Activated T-helper 1 cell treated with anti-CD3 and anti-CD28 coated beads, Interleukin-12 subunit alpha, Interleukin-12 subunit beta, Interleukin-2, Interleukin-4 antibody, amounts not matched to agents 30 ng/mL and 10 ng/mL and 1 ng/mL, durations not matched to agents 14 hours and 24 hours and 36 hours (primary cell): ENCODE measurements at places on chromosomes 4 and X. TPM values are rescaled to one million over a fixed set of nuclear protein-coding genes. Genes with fewer than 3 reads are reported as not detected.

GRCh38 chr4:104420766-104421165 is 73.9 kb downstream of the CXXC4 start:
- DNase-seq: no peak

DNA sequence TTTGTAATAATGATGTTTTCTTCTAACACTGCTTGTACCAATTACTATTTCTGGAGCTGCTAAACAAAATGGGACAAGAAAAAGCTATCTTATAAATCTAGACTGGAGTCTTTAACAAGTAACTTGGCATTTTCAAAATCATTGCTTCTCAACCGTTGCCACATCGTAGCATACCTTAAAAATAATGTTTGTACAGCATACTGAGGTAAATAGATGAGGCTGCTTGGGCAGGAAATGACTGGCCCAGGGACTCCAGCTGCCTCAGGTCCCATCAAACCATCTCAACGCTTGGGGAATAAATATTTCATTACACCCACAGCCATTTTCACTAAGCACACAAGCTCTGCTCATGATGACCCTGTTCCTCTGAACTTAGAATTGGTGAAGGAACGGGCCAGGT is 115.1 kb downstream of the SPANXA1 start:
- no peak for DNase-seq

- no peak for DNase-seq
These were observed 490.3 kb upstream of the TECRL start for GRCh38 chr4:64899563-64899962.

GRCh38 chr4:73520821-73521220 is 39.3 kb downstream of the AFM start:
- DNase-seq: no peak

GRCh38 chrX:48854898-48855297 is 19.5 kb upstream of the PCSK1N start:
- DNase-seq: no peak

GRCh38 chrX:142084611-142085010 is 120.5 kb downstream of the MAGEC2 start:
- no peak for DNase-seq

DNA sequence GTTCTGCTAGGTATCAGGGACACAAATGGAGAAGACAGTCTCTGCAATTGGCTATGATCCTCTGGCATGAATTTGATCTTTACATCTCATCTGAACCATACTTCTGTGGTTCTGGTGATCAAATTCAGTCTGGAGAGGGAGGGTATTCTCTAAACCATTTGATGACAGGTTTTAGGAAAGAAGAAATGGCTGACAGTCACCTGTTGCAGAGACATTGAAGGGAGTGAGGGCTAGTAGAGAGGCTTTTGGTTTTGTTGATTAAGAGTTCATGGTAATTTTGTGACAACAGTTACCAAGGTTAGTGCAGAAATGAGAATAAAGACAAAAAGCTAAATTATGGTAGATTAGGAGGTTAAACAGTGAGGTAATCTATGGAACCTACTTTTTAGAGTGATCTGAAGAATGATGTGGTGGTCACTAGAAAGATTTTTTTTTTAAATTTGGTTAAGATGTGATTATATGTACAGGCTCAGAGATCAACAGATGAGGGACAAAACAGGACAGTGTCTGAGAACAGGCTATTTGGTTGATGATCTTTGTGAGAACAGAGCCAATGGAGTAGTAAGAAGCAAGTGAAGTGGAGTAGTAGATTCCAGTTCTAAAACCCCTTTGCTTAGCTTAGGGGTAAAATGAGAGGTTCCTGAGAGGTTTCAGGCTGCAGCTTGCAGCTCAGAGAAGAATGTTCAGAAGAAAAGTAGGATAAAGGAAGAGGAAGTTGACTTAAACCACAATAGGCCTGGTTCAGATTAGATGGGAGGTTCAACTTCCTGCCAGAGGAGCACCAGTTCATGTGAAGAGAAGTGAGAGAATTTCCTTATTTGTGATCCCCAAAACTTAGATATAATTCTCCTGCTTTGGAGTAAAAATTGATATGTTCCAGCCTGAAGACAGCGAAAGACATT is 34.7 kb downstream of the VSIG4 start:
- no peak for DNase-seq

DNA sequence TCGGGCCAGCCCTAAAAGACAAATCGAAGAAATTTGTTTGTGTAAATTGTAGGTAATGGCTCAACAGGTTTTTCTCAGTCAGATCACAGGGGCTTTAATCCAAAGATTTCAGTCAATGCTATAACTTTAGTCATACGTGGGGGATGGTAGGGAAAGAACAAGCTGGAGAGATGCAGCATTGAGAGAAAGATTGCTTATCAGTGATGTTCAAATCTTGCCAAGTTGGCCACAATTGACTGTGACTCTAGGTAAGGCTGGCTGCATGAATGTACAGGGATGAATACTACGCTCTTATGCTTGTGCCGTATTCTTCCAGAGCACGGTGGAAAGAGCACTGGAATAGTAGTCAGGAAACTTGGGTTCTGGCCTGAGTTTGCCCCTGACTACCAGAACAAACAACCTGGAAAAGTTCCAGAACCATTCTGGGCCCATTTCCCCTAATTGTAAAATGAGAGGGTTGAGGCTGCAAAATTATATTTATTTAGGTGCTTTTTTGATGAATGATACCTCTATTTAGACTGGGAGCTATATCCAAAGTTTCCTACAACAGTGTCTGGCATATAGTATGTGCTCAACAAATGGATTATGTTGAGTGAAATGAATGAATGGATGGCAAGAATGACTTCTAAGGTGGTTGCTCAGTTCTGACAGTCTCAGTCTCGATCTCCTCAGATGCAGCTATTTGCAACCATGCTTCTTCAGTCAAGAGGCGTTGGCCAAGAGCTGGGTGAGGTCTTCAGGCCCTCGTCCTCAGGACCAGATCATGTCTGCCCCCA is 44.4 kb downstream of the TSC22D3 start:
- DNase-seq: no peak

DNA sequence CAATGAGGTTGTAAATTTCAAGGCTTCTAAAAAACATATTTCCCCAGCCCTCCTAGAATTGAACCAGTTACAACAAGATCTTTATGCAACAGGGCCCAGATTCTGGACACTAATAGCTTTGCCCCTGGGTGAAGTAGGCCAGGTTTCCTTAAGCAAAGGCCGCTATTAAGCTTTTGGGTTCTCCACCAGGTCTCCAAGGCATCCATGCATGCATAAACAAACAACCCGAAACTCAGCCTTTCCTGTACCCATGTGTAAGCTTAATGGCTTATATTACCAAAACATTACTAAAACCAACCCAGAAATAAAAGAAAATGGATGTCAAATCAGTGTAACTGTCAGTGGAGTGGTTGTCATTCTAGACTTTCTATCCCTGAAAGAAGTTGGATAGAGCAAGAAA is 137.1 kb downstream of the ARHGAP6 start:
- DNase-seq: no peak

DNA sequence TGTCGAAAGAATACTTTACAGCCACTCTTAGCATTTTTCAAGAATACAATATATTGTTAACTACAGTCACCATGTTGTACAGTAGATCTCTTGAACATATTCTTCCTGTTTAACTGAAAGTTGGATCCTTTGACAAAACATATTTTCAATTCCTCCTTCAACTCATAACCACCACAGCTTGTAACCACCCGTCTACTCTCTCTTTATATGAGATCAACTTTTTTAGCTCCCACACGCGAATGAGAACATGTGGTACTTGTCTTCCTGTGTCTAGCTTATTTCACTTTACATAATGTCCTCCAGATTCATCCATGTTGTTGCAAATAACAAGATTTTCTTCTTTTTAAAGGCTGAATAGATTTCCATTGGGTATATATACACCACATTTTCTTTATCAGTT is 338.3 kb upstream of the IGFBP7 start:
- DNase-seq: no peak

DNA sequence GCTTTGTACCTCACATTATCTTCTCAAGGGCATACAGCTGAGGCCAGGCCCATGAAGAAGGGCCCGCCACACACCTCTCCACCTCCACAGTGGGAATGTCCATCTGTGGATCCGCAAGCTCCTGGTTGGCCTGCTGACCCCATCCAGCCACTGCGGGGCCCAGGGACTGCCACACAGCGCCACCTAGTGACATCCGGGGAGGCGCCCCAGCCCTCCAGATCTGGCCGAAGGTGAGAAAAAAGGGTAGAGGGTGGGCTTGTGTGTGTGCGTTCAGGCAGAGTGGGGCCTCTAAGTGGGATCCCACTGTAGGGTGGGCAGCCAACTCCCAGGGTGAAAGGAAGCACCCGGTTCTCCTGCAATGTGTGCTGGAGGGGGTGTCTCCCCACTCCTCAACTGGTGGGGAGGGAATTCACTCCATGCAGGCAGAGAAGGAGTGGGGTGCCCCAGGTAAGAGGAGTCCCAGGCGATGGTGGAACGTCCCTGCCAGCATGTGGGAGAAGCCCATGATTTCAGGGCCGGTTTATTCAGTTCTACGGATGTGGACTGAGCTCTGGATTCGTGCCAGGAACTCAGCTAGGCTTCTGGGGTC is 117.3 kb downstream of the ENPP6 start:
- peak; percentile 11 for DNase-seq

- DNase-seq: no peak
These were observed 129.0 kb downstream of the TMEM47 start for GRCh38 chrX:34528081-34528480.

DNA sequence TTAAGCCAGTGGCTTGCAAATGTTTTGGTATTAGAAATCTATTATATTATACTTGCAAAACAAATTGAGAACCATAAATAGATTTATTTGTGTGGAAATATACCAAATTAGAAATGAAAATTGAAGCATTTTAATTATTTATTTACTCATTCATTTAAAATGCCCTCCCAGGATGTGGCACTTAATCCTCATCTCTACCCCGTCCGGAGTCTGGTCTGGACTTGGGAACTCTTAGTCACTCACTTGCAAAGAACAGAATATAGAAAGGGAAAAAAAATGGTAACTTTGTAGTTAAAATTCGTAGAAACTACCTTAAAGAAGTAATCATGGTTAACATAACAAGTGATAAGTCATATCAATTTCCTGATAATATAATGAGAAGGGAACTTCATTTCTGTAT is 775.9 kb upstream of the INTU start:
- no peak for DNase-seq

DNA sequence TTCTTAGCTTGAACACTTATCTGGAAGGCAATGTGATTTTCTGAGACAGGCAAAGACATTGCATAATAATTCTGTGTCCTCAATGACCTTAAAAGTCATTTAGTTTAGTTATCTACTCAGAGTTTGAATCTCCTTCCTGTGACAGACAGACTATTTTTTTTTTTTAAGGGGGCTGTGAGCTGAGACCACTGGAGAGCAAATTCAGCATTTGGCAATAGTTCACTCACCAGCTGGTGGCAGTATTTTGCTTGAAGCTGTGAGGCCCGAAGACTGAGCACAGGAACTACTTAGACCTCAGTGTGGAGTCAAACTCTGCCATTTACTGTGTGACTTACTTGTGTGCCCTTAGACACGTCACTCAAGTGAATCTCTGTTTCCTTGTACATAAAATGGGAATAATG is 22.9 kb upstream of the CPE start:
- DNase-seq: no peak

DNA sequence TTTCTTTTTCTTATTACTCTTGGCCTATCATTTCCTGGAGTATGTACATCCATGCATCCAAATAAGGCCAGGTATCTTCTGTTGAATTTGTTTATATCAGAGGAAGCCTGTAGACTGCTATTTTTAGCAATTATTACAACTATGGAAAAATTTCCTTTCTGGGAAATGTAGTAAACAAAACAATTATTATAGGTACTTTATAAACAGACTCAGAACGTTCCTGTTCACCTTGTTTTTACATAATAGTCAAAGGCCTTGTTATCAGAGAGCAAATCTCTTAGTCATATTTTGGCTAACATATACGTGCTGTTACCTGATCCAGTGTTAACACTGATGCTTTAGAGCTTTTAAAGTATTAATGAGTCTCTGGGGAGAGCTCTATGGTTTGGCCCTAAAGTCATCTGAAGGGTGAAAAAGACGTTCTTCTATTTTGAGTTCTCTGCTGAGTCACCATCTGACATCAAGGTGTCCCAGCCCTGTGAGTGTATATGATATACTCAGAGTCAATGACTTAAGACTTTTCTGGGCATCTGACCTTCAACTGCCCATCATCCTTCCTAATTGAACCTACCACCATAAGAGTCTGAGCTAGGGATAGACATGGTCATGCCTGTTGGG is 7.3 kb downstream of the SPARCL1 start:
- no peak for DNase-seq

DNA sequence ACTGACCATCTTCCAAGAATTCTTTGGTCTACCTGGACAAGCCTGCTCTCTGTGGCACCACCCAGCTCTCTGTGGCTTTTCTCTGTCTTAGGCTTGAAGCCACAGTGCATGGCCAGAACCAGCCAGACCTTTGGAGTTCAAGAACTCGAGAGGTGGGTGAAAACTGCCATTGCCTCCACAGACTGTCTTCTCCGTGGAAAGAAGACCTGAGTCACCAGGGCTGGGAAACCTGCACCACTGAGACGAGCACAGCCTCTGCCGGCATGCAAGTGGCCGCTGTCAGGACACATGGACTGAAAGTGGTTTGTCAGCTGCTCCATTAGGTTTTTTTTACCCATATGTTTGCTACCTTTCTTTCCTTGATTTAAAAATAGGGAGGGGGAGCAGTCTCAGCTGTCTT is 74.5 kb downstream of the MGST2 start:
- DNase-seq: no peak

- DNase-seq: no peak
These were observed 67.2 kb upstream of the TENM3 start for GRCh38 chr4:182175788-182176519.

GRCh38 chr4:84957514-84958420 is 8.7 kb downstream of the WDFY3 start:
- DNase-seq: no peak

GRCh38 chrX:130482871-130483270 is 81.1 kb downstream of the RBMX2 start:
- no peak for DNase-seq

- no peak for DNase-seq
These were observed 154.7 kb downstream of the BEND2 start for GRCh38 chrX:18065956-18066355.

- no peak for DNase-seq
These were observed 163.3 kb upstream of the PRDX4 start for GRCh38 chrX:23503835-23504539.

DNA sequence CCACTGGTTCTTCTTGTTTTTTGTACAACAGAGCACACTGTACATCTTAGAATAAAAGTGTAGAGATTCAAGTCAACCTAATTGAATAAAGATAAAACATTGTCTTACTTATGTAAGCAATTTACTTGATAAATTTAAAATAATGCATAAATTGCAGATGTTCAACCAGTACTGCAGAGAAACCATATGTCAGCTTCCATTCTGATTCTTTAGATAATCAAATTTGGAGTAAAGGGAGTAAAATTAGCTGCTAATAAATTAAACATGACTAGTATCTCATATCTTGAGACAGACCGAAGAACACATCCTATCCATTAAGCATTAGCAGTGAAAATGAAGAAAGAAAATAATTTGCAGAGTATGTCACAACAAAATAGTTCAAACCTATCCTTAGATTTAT is 261.2 kb downstream of the GASK1B start:
- DNase-seq: no peak

- no peak for DNase-seq
These were observed 85.7 kb downstream of the EFNB1 start for GRCh38 chrX:68914479-68914946.

KCTD8 gene
- not detected in 2 replicates for total RNA-seq

IL21 gene
- 136 and 138 TPM in 2 replicates for total RNA-seq

AASDH gene
- total RNA-seq: 9.8 and 12.0 TPM in 2 replicates

SSX4 gene
- total RNA-seq: not detected in 2 replicates

MTNR1A gene
- not detected in 2 replicates for total RNA-seq

CT55 gene
- total RNA-seq: not detected in 2 replicates

DUSP21 gene
- total RNA-seq: not detected in 2 replicates

OTUD6A gene
- total RNA-seq: not detected in 2 replicates

IRAK1 gene
- 165 and 172 TPM in 2 replicates for total RNA-seq

IDH3G gene
- 68.4 and 69.7 TPM in 2 replicates for total RNA-seq

S100P gene
- 1.7 and 1.9 TPM in 2 replicates for total RNA-seq

MAGEB2 gene
- total RNA-seq: not detected in 2 replicates

NDUFC1 gene
- total RNA-seq: 53.1 and 54.5 TPM in 2 replicates
